ENCODE measurements at places on chromosomes 16 and 17. TPM values are rescaled to one million over a fixed set of nuclear protein-coding genes. Genes with fewer than 3 reads are reported as not detected.

- no peak overlapping the region for H3K4me3 ChIP-seq
- H3K27ac ChIP-seq = no peak overlapping the region
- H3K36me3 ChIP-seq = no peaks in the 10 kb centered on the region
- peaks cover 6% of the 10 kb centered on the region for H3K4me1 ChIP-seq
Observed at GRCh38 chr16:29710227-29711219, 31.5 kb downstream of the QPRT start.

DNA sequence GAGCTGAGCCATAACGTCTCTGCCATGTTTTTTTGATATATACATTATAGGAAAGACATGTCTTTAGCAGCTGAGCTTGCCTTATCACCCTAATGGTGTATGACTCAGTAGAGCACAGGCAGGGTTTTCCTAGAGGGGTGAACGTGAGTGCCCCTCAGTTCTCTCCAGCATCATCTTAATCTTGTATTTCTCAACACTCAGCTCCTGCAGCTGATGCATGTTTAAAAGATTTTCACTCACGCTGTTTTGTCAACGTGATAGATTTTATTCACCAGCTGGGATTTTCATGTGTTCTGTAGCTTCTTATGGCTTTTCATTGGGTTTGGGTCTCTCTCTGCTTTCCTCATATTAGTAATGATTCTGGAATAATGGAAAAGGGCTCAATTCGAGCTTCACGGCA, 186.0 kb upstream of the PMFBP1 start:
- no peaks in the 10 kb centered on the region for H3K27me3 ChIP-seq
- DNase-seq = no peak
- no peak overlapping the region for H3K27ac ChIP-seq
- H3K4me1 ChIP-seq = no peaks in the 10 kb centered on the region

GRCh38 chr17:78935419-78936323, 10.5 kb upstream of the TIMP2 start:
- DNase-seq = no peak
- H3K27ac ChIP-seq = no peak overlapping the region
- H3K27me3 ChIP-seq = no peaks in the 10 kb centered on the region
- H3K4me1 ChIP-seq = peaks cover 4% of the 10 kb centered on the region
- no peak overlapping the region for H3K4me3 ChIP-seq

- no peak overlapping the region for H3K4me3 ChIP-seq
- peaks cover 49% of the 10 kb centered on the region for H3K36me3 ChIP-seq
- H3K27me3 ChIP-seq = no peaks in the 10 kb centered on the region
- no peak overlapping the region for H3K27ac ChIP-seq
Observed at GRCh38 chr17:75808905-75809621, 24.5 kb downstream of the UNK start.

DNA sequence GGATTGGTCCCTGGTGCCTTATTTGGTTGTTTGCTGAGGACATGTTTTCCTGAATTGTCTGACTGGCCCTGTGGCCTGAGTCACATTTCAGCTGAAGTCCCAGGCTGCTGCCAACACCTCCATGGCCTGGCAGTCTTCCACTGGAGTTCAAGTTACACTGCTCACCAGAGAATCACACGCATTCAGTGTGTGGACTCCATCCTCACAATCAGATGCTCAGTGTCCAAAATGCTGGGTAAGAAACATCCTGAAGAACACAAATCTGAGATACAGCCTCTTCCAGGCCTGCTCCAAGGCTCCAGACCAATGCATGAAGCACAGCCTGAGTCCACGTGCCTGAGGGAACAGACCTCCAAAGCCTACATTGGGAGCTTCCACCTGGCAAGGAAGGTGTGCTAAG, 19.2 kb downstream of the CD300LB start:
- no peaks in the 10 kb centered on the region for H3K36me3 ChIP-seq
- no peak for DNase-seq
- no peaks in the 10 kb centered on the region for H3K4me1 ChIP-seq
- no peak overlapping the region for H3K4me3 ChIP-seq
- H3K27me3 ChIP-seq = no peaks in the 10 kb centered on the region

- H3K4me1 ChIP-seq = peaks cover 8% of the 10 kb centered on the region
- DNase-seq = peak; percentile 7
- H3K27me3 ChIP-seq = no peaks in the 10 kb centered on the region
- H3K4me3 ChIP-seq = peak overlapping the region; percentile 6
- no peaks in the 10 kb centered on the region for H3K36me3 ChIP-seq
- no peak overlapping the region for H3K27ac ChIP-seq
Observed at GRCh38 chr17:82696916-82697807, 1.3 kb downstream of the RAB40B start.

DNA sequence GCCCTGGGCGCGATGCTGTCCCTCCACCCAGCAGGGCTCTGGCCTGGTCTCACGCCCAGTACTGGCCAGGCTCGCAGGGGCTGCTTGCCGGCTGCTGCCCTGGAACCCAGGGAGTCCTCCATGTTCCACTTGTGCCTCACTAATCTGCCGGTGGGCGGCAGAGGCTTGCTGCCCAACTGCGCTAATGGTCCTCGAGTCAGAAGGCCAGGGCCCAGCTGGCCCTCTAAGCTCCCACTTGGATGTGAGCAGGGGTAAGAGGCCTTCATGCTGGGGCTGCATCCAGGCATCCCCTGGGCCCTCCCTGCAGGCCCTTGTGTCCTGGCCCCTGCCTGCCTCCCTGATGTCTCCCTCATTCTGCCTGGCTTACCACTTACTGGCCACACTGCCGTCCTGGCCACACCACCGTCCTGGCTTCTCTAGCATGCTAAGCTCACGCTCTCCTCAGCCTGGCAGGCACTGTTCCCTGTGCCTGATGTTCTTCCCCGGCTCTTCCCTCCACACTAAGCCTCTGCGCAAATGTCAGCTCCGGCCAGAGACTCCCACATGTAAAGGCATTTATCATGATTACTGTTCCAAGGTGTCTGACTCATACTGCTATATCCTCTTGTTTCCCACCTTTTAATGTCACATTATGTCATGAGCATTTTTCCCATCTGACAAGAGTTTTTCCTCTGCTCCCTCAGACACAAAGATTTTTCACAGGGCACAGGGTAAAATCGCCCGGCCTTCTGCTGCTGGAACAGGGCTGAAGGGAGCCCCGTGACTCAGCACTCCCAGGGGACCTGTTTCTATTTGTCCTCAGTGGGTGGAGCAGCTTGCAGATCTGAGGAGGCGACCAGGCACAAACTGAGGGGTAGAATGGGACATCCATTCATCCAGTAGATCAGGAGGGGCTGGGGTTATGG, 15.9 kb downstream of the B9D1 start:
- DNase-seq = no peak
- H3K4me3 ChIP-seq = no peak overlapping the region
- no peaks in the 10 kb centered on the region for H3K27me3 ChIP-seq
- no peak overlapping the region for H3K27ac ChIP-seq
- H3K4me1 ChIP-seq = no peaks in the 10 kb centered on the region
- no peaks in the 10 kb centered on the region for H3K36me3 ChIP-seq

DNA sequence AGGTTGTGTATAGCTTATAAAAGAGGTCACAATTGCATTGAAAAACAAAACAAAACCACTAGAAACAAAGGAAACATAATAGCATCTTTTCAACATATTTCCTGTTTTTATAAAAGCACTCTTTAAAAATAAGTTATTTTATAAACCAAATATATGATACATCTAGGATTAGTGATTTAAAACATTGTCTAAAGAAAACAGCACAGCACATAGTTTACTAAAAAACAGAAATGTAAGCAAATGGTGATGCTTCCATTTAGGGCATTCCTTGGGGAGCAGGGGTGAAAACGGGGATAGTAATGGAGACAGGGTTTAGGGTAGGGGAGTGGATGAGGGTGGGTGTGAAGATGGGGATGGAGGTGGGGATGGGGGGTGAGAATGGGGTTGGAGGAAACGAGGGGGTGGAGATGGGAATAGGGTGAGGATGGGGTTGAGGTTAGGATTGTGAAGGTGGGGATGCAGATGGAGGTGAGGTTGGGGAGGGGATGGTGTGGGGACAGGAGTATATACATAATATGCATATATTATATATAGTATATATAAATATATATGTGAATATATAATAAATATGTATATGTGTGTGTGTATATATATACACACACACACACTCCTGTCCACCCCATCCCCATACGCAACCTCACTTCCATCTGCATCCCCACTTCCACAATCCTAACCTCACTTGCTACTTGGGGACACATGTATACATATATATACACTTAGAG, 1519.5 kb downstream of the CDH11 start:
- no peak overlapping the region for H3K27ac ChIP-seq
- no peaks in the 10 kb centered on the region for H3K27me3 ChIP-seq
- H3K4me1 ChIP-seq = no peaks in the 10 kb centered on the region
- H3K36me3 ChIP-seq = no peaks in the 10 kb centered on the region
- H3K4me3 ChIP-seq = no peak overlapping the region
- DNase-seq = no peak

DNA sequence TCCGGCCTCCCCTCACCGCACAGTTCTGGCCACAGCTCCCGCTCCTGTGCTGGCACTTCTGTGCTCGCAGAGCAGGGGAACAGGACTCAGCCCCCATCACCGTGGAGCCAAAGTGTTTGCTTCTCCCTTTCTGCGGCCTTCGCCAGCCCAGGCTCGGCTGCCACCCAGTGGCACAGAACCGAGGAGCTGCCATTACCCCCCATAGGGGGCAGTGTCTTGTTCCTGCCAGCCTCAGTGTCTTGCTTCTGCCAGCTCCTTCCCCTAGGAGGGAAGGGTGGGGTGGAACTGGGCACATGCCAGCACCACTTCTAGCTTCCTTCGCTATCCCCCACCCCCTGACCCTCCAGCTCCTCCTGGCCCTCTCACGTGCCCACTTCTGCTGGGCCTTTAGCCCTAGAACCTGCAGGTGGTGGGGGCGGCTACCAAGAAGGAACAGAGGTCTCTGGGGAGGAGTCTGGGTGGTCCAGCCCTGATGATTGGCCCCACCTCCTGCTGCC, 645 bp upstream of the ELMO3 start:
- no peak overlapping the region for H3K4me3 ChIP-seq
- H3K36me3 ChIP-seq = peaks cover 26% of the 10 kb centered on the region
- DNase-seq = no peak
- no peaks in the 10 kb centered on the region for H3K27me3 ChIP-seq

- H3K27ac ChIP-seq = no peak within 1 kb of the TSS
- H3K36me3 ChIP-seq = no peaks in the 10 kb centered on the region
- H3K27me3 ChIP-seq = peaks cover 16% of the 10 kb centered on the region
Observed at GRCh38 chr17:29005936-29006511, at the start of gene SEZ6. SEZ6 (minus strand) TSS chr17:29006033; CDS start chr17:29005869, 164 bp downstream.

GRCh38 chr16:15694499-15694898, 44.5 kb downstream of the NDE1 start:
- no peak overlapping the region for H3K4me3 ChIP-seq
- no peak for DNase-seq
- no peaks in the 10 kb centered on the region for H3K27me3 ChIP-seq
- no peak overlapping the region for H3K27ac ChIP-seq
- H3K4me1 ChIP-seq = no peaks in the 10 kb centered on the region
- H3K36me3 ChIP-seq = peaks cover 95% of the 10 kb centered on the region

DNA sequence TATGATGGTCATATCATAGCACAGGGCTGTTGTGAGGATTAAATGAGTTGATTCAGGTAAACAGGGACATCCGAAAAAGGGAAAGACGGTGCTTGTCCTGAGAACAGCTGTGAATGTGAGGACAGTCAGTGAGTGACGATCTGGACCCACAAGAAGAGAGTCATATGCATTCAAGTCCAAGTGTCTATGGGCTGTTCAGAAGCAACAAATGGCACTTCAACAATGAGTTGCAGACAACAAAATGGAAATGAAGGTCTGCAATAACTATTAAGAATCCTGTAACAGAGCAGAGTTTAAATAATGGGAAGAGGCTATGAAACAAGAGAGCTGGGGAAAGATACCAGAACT, 100.3 kb downstream of the ADCY9 start:
- DNase-seq = no peak
- no peaks in the 10 kb centered on the region for H3K27me3 ChIP-seq
- no peak overlapping the region for H3K4me3 ChIP-seq

DNA sequence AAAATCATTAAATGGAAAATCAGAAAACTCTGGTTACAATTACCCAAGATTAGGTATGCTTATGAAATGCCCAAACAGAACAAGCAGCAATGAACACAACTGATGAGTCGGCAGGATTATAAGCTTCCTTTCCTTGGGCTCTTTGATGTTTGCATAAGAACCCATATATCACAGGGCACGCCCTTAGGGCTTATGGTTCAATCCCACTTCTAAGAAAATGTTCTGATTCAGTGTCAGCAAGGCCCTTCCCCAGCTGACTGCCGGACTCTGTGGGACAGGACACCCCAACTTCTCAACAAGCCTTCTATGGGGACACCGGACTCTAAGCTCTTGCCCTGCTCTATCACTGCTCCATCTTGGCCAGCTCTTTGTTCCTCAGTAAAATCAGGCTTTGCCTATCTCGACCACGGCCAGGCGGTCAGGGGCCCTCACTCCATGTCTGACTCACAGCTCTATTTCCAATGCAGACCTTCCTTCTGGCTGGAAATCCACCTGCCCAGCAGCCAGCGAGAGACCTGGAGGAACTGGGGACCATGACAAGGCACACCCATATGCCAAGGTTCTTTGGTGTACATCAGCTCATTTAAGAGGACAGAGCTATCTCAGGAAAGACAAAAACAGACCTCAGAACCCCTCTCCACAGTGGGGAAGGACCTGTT, 26.8 kb downstream of the LITAFD start:
- H3K4me1 ChIP-seq = no peaks in the 10 kb centered on the region
- no peak overlapping the region for H3K4me3 ChIP-seq
- H3K27me3 ChIP-seq = no peaks in the 10 kb centered on the region

GRCh38 chr16:5971106-5971505, 873.5 kb upstream of the EEF2KMT start:
- no peak overlapping the region for H3K4me3 ChIP-seq
- no peaks in the 10 kb centered on the region for H3K4me1 ChIP-seq
- no peaks in the 10 kb centered on the region for H3K36me3 ChIP-seq
- no peak overlapping the region for H3K27ac ChIP-seq
- no peaks in the 10 kb centered on the region for H3K27me3 ChIP-seq

- peaks cover 4% of the 10 kb centered on the region for H3K27me3 ChIP-seq
- H3K4me3 ChIP-seq = no peak within 1 kb of the TSS
- DNase-seq = no peak
- no peaks in the 10 kb centered on the region for H3K36me3 ChIP-seq
- H3K4me1 ChIP-seq = no peaks in the 10 kb centered on the region
Observed at GRCh38 chr16:22813948-22814710, at the start of gene HS3ST2. HS3ST2 (plus strand) TSS chr16:22814162; CDS start chr16:22814611, 449 bp downstream.

GRCh38 chr17:55386796-55387332, 34.8 kb downstream of the MMD start:
- DNase-seq = no peak
- no peak overlapping the region for H3K4me3 ChIP-seq
- H3K4me1 ChIP-seq = no peaks in the 10 kb centered on the region
- no peaks in the 10 kb centered on the region for H3K36me3 ChIP-seq
- no peak overlapping the region for H3K27ac ChIP-seq

Gene SOCS3
- total RNA-seq = 8.7 TPM

Gene GSDMA
- 0.75 TPM for total RNA-seq

Gene HBA2
- 10.4 TPM for total RNA-seq

Gene MEOX1
- 0.51 TPM for total RNA-seq

Gene DRC7
- total RNA-seq = not detected

Gene MTHFSD
- total RNA-seq = 17.6 TPM

Gene TOM1L1
- total RNA-seq = not detected

Gene AGRP
- not detected for total RNA-seq

Gene GFAP
- total RNA-seq = not detected

Gene CDRT15
- total RNA-seq = not detected

Gene C17orf113
- 0.54 TPM for total RNA-seq

Gene GNAO1
- total RNA-seq = 0.80 TPM

Gene GAST
- total RNA-seq = not detected
